ENCODE measurements at places on chromosomes 11 and 22.

GRCh38 chr11:101442171-101442570 is 141.6 kb downstream of the TRPC6 start:
- DNase-seq = no peak

DNA sequence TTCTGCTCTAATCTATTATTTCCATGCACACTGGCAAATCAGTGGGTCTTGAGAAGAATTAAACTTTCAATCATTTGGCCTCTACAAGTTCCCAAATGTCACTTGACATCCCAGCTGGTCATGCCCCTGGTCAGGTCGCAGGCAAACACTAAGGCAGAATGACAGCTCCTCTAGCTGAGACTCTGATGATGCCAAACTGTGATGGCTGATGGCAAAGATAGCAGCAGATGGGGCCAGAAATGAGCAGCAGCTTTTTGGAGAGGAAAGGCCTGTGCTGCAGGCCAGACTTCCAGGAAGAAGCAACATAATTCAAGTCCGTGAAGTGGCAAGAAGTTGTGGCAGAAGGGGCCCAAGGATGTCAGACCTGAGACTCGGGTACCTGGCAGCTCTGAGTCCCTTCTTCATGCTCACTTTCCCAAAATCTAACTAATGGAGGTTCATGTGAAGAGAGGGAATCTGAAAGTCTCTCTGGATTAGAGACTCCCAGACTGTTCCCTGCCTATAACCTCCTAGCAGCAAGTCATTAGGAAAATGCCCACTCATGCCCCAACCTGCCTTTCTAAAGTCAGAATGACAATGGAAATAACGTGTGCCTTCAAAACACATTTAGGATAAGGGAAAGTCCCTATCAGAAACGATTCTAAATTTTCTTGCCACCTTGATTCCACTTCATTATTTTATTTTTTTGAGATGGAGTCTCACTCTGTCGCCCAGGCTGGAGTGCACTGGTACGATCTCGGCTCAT is 9.4 kb upstream of the PMM1 start:
- DNase-seq = no peak

DNA sequence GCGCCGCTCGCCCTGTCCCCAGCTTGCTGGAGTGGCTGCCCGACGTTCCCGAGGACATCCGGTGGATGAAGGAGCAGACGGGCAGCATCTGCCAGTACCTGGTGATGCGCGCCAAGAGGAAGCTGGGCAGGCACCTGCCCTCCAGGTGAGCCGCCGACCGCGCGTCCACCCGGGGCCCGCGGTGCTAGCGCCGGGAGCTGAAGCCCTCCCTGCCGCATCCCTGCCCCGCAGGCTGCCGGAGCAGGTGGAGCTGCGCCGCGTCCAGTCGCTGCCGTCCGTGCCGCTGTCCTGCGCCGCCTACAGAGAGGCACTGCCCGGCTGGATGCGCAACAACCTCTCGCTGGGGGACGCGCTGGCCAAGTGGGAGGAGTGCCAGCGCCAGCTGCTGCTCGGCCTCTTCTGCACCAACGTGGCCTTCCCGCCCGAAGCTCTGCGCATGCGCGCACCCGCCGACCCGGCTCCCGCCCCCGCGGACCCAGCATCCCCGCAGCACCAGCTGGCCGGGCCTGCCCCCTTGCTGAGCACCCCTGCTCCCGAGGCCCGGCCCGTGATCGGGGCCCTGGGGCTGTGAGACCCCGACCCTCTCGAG is 3.3 kb upstream of the CRACR2B start:
- DNase-seq = no peak

DNA sequence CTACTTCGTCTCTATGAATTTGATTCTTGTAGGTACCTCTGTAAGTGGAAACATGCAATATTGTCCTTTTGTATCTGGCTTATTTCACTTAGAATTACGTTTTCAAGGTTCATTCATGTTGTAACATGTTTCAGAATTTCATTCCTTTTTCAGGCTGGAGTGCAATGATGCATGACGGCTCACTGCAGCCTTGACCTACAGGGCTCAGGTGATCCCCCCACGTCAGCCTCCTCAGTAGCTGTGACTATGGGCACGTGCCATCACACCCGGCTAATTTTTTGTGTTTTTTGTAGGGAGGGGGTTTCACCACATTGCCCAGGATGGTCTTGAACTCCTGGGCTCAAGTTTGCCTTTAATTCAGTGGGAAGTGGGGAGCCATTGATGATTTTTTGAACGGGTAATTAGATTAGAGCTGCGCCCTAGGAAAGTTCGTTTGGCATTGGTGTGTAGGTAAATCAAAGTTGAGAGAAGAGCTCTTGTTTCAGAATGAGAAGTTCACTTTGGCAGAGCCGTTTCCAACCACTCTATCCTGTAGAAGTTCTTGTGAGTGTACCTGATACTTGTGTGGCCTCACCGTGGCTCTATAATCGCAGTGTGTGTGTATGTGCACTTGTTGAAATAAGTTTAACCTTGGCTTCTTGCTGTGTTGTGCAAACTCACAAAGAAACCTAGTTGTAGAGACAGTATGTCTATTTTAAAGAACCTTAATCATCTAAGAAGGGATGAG is 115.9 kb downstream of the NAV2 start:
- DNase-seq = no peak

- DNase-seq = no peak
These were observed 3.6 kb upstream of the GAS2L1 start for GRCh38 chr22:29302681-29303465.

- DNase-seq = peak; percentile 85
These were observed 298.3 kb downstream of the NTM start for GRCh38 chr11:131668500-131669400.

GRCh38 chr22:36471341-36471821 is 10.1 kb downstream of the TXN2 start:
- DNase-seq = no peak

DNA sequence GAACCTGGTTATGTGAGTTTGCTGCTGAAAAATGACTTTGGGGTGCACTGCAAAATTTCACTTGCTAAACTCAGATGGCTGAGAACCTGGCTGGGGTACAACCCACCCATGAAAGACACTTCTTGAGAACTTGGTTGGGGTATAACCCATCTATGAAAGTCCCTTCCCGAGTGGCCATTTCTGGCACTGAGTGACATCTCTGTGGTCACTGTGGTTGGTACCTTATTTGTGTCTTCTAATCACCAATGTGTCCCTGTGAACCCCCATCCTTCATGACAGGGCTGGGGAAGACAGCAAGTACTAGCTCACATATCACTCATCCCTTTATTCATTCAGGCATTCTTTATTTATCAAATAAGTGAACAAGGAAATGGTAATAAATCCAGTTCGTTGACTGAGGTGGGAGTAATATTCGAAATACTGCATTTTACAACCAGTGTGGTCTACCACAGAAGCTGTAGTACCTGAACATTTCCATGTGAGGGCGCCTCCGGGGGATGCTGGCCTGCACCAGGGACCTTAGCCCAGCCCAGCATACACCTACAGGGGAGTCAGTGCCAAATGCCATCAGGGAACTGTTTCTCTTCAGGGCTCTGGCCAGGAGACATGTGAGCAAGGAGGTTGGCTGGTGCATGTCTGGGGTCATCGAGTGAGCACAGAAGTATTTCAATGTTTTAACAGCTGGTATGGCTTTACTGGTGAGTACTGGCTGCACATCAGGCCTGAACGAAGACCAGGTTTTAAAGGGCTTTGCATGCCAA is 122.1 kb downstream of the CSNK2A3 start:
- peak; percentile 25 for DNase-seq

DNA sequence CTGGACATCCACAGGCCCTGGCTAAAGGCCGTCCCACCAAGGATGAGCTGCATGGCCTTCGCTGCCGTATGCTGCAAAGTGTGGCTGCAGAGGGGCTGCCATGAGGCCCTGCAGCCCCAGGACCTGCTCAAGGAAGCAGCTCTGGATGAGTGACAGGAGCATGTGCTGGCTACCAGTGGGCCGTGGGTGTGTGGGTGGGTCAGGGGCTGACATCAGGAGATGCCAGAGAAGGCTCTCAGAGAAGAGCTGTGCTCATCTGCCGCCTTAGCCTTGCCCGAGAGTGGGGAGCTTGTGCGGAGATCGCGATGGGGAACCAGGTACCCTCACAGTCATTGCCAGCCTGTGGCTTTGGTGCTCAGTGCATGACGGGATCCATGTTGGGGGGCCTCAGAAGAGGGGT is 41.3 kb downstream of the SCUBE1 start:
- DNase-seq = no peak

- no peak for DNase-seq
These were observed 50.0 kb downstream of the RBX1 start for GRCh38 chr22:41000941-41001721.

- no peak for DNase-seq
These were observed 49.5 kb upstream of the SMIM38 start for GRCh38 chr11:69106031-69106811.
